GM23338 (cell line): ENCODE measurements at places on chromosomes 16 and 17. TPM values are rescaled to one million over a fixed set of nuclear protein-coding genes. Genes with fewer than 3 reads are reported as not detected.

DNA sequence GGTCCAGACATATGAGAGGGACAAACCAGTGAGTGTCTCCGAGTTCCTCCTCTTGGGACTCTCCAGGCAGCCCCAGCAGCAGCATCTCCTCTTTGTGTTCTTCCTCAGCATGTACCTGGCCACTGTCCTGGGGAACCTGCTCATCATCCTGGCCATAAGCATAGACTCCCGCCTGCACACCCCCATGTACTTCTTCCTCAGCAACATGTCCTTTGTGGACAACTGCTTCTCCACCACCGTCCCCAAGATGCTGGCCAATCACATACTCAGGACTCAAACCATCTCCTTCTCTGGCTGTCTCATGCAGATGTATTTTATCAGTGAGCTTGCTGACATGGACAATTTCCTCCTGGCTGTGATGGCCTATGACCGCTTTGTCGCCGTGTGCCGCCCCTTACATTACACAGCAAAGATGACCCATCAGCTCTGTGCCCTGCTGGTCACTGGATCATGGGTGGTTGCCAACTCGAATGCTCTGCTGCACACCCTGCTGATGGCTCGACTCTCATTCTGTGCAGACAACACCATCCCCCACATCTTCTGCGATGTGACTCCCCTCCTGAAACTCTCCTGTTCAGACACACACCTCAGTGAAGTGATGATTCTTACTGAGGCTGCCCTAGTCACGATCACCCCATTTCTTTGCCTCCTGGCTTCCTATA, 19.2 kb downstream of the ZNF200 start:
- DNase-seq, result no peak

GRCh38 chr17:3557768-3558583, at the start of gene TRPV3:
Gene TRPV3 (minus strand): TSS chr17:3557812. CDS start chr17:3554850, 2,962 bp downstream.
- DNase-seq, result no peak

GRCh38 chr16:4142268-4142667, 26.0 kb upstream of the ADCY9 start:
- DNase-seq, result no peak

GRCh38 chr16:23952128-23952970, 116.6 kb downstream of the PRKCB start:
- no peak for DNase-seq

DNA sequence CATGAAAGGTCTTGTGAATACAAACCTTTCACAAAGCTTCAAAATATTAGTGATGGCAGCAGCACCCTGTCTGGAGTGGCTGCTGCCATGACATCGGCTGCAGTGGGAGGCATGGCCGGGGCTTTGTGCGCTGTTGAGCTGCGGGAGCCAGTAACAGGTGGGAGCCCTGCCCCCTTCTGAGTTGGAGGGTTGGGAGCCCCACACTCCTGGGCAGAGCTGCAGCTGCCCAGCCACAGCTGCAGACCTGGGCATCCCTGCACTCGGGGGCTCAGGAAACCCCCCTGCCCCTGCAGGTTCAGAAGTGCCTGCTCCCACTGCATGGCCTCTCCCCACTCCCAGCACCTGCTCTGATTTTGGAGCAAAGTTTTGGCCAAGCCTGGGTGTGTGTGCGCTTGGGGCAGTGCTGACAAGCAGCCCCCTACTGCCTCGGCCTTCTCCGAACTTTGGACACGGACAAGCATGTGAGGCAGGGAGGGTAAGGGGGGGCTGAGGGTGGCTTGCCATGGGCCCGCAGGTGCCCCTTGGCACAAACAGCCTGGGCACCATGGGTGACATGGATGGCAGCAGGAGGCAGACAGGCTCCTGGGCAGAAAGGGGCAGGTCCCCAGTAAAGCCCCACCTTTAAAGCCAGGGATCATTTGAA, 42.7 kb downstream of the IST1 start:
- no peak for DNase-seq

The KRTAP17-1 gene
- total RNA-seq, result not detected in 2 replicates

The ADCY9 gene
- total RNA-seq, result 18.3 and 21.0 TPM in 2 replicates

DNA sequence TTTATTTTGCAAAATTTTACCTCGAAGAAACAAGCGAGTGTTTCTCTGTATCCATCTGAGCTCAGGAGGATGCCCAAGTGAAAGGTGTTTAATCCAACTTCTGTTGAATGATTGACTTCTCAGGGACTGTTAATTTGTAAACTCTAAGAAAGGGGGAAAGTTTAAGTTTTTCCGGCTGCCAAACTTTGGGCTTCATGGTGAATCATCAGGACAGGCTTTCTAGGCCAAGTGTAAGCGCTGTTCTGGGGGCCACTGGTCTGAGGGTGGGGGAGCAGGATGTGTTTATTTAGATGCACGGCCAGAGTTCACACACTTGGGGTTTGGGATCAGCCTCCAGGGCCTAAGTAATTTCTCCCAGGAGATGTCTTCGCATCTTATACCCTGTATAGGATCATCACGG, 110.4 kb downstream of the PITPNC1 start:
- no peak for DNase-seq

The MT1M gene
- 1.1 TPM in 1 of 2 replicates, not detected in the other for total RNA-seq

- no peak for DNase-seq
Measured at GRCh38 chr16:63216696-63217423, 1180.6 kb upstream of the CDH8 start.

DNA sequence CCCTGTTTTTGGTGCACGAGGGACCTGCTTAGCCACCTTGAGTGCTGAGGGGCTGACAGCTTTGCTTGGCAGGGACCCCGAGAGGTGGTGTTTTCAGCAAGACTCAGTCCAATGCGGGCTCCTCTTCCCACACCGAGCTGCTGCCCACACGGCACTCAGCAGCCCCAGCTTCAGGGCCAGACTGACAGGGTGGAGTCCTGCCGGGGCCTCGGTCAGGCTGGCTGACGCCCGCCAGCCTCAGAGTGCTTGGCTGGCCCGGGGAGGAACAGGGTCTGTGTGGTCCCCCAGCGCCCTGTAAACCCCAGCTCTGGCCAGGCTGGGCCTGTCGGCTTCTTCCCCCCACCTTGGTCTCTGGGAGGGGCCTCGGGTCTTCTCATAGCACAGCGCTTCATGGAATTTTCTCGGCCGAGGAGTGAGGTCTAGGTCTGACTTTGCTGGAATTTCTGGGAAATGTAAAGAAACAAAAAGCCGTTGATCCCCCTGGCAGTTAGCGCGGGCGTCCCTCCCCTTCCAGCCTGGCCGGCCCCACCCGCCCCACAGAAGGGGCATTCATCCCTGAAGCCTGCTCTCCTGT, 2.6 kb downstream of the SOX8 start:
- DNase-seq, result no peak

GRCh38 chr16:27048316-27048715, 18.4 kb upstream of the C16orf82 start:
- no peak for DNase-seq
